ENCODE measurements at places on chromosomes 11 and 22.

DNA sequence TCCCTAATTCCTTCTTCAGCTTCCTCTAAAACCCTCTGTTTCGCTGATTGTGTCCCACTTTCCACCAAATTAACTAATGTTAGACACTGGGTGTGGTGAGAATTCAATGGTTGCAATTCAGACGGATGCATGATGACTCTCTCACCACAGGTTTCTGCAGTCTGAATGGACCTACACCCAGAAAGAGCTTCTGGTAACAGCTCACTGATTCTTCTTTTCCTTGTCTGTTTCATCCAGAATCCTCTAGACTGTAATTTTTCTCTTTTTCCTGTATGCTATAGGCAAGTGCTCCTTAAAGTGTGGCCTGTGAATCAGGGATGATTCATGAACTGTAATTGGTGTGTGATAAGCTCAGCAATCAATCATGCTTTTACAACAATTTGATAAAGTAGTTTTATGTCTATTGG is 18.1 kb downstream of the MMP10 start:
- DNase-seq = peak; percentile 8

GRCh38 chr22:42862045-42862734 is 5.1 kb upstream of the ARFGAP3 start:
- no peak for DNase-seq

DNA sequence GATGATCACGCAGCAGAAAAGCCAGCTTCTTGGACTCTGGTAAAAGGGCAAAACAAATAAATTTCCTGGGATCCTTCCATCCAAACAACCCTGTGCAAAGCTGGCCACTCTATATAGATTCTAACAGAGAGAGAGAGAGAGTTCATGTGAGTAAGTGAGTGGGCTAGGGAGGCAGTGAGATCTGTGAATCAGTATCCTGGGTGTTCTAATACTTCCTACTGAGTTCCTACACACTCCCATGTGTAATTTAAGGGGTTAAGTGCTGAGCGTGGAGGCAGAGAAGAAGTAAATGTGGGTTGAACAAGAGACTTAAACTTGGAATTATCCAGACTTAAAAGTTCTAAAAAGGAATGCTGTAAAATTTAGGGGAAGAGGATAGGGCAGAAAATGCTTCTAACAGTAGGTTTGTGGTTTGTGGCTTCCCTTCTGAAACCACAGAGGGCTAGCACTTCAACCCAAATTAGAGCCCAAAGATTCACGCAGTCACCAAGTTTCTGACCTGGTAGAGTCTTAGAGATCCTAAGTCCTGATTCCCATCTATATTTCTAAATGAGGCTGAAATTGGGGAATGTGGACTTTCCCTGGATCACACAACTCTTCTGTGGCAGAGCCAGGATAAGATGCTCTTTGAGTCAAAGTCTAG is 413.9 kb downstream of the TENM4 start:
- no peak for DNase-seq

GRCh38 chr11:132402071-132402684 is 1031.8 kb downstream of the NTM start:
- DNase-seq = peak; percentile 70

- DNase-seq = peak; percentile 51
These were observed 13.6 kb upstream of the LGR4 start for GRCh38 chr11:27485930-27486773.

GRCh38 chr22:39577366-39577765 is 6.8 kb downstream of the CACNA1I start:
- no peak for DNase-seq

DNA sequence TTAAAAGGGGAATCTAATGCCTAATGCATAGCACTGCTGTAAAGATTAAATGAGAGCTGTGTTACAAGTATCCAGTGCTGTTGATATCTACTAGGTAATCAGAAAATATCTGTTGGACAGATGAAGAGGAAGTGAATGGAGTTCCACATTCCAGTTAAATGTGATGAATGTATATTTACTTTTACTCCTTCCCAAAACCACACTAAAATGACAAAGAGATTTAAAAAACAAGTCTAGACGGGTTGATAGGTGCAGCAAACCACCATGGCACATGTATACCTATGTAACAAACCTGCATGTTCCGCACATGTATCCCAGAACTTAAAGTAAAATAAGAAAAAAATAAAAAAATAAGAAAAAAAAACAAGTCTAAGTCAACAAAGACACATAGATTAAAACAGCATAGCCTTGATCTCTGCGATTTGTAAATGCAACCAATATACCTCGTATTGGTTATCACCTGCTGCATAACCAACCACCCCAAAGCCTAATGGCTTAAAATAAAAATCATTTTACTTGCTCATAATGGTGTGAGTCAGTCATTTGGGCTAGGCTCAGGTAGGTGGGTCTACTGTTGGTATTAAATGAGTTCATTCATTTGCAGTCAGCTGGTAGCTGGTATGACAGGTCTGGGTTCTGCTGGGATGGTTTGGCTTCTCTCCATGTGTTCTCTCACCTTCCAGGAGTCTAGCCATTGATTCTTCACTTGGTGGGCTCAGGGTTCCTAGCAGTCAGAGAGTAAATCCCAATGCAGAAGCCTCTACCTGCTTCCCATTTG is 39.7 kb upstream of the SLC6A5 start:
- no peak for DNase-seq

- peak; percentile 14 for DNase-seq
These were observed 910 bp downstream of the CLTCL1 start for GRCh38 chr22:19290400-19291217.

- no peak for DNase-seq
These were observed 77.7 kb downstream of the PTPRJ start for GRCh38 chr11:48058064-48058463.

GRCh38 chr11:27290261-27291050 is 72.6 kb downstream of the CCDC34 start:
- DNase-seq = no peak

GRCh38 chr11:113806406-113806805 is 26.8 kb downstream of the CLDN25 start:
- DNase-seq = no peak

DNA sequence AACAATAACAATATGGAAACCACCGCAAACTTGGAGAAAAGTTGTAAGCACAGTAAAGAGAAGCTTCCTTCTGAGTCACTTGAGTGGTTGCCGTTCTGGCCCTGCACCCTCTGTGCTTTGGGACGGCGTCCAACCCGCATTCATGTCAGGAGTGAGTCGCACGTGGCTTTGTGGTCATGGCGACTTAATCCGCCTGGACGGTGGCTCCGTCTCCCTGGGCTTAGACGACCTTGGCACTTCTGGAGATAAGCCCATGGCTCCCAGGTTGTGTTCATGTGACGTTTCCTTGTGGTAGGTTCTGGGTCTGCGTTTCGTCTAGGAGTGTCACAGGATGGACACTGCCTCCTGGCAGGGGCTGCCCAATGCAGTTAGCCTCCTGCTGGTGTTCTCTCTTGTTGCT is 40.5 kb downstream of the TPCN2 start:
- no peak for DNase-seq

DNA sequence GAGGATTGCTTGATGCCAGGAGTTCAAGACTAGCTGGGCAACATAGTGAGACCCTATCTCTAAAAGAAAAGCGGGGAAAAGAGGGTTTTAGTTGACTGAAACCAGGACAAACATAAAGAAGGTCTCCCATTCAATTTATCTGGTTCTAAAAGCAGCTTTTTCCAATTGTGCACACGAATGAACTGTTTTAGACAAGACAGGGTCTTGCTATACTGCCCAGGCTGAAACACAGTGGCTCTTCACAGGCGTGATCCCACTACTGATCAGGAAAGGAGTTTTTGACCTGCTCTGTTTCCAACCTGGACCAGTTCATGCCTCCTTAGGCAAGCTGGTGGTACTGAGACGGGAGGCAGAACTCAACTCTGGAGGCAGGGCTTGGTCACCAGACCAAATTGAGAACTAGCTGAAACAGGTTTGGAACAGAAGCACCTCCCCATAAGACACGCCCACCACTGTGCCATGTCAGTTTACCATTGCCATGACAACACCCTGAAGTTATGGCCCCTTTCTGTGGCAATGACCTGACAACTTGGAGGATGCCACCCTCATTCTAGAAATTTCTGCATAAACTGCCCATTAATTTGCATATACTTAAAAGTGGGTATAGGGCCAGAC is 2.8 kb upstream of the NUCB2 start:
- DNase-seq = no peak

DNA sequence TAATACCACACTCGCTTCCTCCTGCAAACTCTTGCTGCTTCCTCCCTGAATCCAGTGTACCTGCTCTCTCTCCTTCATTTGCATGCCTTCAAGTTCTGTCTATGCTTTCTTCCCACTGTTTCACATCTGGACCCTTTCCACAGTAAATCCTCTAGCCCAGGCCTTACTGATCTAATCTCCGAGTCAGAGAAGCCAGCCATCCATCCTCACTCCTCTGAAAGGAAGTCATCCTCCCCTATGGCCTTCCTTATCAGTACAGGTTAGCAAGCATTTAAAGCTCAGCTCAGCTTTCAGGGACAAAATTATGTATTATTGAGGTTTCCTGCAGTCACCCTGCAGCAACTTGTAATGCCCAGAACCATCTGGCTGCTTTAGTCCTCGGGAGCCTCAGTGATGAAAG is 116.1 kb downstream of the GALNT18 start:
- no peak for DNase-seq

DNA sequence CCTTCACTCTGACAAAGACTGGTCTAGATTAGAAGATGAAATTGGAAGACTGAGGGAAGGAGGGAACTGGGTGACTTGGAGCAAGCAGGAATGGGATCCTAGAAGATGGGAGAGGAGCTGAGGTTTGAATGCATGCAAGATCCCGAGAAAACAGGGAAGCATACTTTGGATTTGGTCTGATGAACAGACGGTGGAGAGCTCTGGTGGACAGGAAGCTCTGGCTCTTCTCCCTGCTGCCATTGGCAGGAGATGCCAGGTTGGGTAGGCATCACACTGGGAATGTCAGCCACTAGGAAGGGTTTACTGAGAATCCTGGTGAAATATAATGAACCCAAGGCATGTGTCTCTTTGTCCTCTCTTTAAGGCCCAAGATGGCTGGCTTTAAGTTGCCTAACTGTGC is 16.5 kb downstream of the NAV2 start:
- no peak for DNase-seq

- DNase-seq = no peak
These were observed 1.4 kb upstream of the VPREB1 start for GRCh38 chr22:22243033-22243680.

GRCh38 chr11:131491503-131491902 is 121.1 kb downstream of the NTM start:
- no peak for DNase-seq

GRCh38 chr22:47615051-47615450 is 852.6 kb downstream of the TBC1D22A start:
- DNase-seq = no peak

- DNase-seq = no peak
These were observed 22.6 kb downstream of the BCR start for GRCh38 chr22:23202812-23203451.

- peak; percentile 27 for DNase-seq
These were observed 66.3 kb upstream of the TNRC6B start for GRCh38 chr22:40111451-40111850.

DNA sequence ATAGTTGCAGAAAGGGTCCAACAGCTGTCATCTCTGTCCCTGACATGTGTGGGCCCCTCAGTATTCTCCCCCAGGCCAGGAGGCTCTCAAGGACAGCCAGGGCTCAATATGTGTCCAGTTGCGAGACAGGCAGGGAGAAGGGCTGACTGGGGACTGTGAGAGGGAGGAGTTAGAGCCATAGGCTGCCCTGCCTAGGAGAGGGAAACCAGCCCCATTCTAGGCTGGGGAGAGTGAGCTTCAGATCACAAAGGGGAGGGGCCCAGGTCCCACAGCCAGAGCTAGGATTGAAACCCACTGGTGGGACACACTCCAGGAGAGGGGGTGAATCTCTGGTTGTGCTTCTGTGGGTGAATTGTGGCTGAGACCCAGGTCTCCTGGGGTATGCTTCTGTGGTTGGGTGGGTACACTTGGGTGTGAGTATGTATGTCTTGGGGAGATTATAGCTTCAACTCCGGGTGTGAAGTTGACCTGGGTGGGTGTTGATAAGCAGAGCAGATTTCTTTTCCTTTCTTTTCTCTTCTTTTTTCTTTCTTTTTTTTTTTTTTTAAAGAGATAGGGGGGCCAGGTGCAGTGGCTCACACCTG is 2.1 kb upstream of the CARNS1 start:
- no peak for DNase-seq

GRCh38 chr11:1779034-1779805 is 15.5 kb upstream of the CTSD start:
- DNase-seq = no peak

- no peak for DNase-seq
These were observed 122.7 kb upstream of the FAT3 start for GRCh38 chr11:92101920-92102319.

- DNase-seq = no peak
These were observed 5.7 kb upstream of the DGAT2 start for GRCh38 chr11:75762885-75763284.

GRCh38 chr11:17551347-17552040 is 4.4 kb downstream of the OTOG start:
- DNase-seq = no peak

DNA sequence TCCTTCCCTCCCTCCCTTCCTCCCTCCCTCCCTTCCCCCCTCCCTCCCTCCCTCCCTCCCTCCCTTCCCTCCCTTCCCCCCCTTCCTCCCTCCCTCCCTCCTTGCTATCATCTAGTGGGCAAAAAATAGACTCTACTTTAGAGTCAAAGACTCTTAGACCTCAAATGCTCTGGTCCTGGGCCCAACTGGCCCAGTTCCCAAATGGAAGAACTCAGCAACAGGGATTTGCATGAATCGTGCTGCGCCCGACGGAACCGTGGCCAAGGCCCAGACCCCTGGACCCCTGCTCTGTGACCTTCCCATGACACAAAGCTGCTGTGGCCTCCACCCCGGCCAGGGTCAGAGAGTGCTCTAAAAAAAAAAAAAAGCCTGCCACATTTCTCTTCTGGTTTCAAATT is 97.4 kb downstream of the WNT7B start:
- DNase-seq = no peak

DNA sequence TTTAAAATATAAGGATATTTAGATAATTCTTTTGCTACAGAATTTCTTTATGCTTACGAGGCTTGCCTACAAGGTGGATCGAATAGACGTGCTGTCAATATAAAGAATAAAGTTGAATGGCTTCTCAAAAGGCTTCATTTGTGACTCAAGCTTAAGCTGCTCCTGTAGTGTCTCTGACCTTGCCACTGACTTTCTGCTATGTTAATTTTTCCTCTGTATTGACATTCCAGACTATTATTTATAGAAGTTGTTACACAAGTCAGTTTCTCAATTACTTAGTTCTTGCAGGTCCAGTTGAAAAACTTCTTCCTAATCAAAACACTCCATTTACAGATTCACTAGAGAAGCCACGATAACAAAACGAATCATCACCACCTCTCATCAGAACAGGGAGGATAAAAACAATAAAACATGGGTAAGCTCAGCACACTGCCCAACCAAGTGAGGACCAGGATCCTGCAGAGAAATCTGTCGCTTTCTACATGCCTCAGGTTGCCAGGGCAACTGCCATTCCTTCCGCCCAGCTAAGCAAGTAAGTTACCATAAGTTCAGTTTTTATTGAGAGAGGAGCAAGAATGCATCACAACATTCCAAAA is 39.0 kb upstream of the CHKA start:
- no peak for DNase-seq

- no peak for DNase-seq
These were observed 90.3 kb upstream of the MTMR2 start for GRCh38 chr11:96014217-96014616.

- no peak for DNase-seq
These were observed 53.7 kb downstream of the UBASH3B start for GRCh38 chr11:122709039-122709760.

GRCh38 chr22:49810363-49811019 is 17.2 kb downstream of the BRD1 start:
- no peak for DNase-seq
